ENCODE measurements at places on chromosomes 6 and 20.

GRCh38 chr20:7437311-7437710, 502.9 kb downstream of the HAO1 start:
- no peak for DNase-seq

- DNase-seq, result no peak
Measured at GRCh38 chr6:26025047-26025893, 62.0 kb upstream of the HFE start.

- no peak for DNase-seq
Measured at GRCh38 chr6:84601366-84601765, 163.0 kb downstream of the TBX18 start.

- DNase-seq, result no peak
Measured at GRCh38 chr20:63538204-63539091, 1.3 kb upstream of the PTK6 start.

DNA sequence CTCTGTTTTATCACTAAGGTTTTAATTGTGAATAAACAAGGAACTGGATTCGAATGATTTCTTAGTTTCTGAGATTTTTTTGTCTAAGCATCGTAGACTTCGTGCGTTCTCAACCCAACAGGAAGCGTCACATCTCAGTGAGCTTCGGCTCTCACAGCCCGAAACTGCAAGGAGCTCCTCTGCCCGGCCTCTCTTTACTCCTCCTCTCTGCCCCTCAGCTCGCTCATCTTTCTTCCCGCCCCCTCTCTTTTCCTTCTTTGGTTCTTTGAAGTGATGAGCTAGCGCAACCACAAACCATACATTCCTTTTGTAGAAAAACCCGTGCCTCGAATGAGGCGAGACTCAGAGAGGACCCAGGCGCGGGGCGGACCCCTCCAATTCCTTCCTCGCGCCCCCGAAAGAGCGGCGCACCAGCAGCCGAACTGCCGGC, 480 bp upstream of the NT5E start:
- DNase-seq, result no peak

GRCh38 chr6:113953346-113953745, 17.6 kb downstream of the HDAC2 start:
- DNase-seq, result no peak

DNA sequence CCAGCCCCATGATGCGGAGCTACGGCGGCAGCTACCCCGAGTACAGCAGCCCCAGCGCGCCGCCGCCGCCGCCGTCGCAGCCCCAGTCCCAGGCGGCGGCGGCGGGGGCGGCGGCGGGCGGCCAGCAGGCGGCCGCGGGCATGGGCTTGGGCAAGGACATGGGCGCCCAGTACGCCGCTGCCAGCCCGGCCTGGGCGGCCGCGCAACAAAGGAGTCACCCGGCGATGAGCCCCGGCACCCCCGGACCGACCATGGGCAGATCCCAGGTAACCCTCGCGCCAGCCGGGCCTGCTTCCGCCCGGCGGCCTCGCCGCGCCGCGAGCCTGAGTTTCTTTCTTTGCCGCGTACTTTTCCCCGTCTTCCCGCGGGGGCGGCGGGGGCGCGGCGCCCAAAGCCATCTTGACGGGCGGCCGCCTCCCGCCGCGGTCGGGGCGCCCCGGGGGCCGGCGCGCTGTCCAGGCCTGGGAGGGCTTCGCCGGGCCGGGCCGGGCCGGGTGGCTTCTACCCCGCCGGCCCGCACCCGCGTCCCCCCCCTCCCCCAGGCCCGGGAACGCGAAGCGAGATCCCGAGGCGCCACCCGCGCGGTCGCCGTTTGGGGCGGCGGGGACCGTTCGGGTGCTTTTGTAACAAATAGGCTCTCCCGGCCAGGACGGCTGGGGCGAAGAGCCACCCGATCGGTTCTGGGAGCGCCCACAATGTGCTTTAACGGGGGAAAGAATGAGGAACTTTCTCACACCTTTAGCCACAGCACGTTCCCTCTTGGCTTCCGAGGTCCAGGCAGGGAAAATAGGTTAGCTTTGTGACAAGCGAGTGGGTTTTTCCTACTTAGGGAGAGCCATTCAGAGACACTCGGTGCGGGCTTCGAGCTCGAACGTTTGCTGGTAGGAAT, 2.3 kb downstream of the ARID1B start:
- DNase-seq, result no peak

- no peak for DNase-seq
Measured at GRCh38 chr6:75438442-75439116, 55.0 kb downstream of the FILIP1 start.

DNA sequence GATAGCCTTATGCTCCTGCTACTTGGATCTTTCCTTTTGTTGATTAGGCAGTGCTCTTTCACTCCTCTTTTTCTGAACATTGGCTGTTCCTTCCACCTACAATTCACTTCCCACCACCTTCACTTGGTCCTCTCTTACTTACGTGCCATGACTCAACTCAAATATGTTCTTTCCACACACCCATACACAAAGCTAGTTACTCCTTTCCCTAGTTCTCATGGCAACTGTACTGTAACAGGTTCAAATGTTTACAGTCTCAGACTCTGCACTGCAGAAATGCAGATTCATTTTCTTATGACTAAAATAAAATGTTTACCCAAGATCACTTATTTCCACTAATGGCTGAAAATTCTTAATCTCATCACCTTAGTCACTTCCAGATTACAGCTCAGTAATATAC, 174.0 kb upstream of the TSHZ2 start:
- DNase-seq, result no peak

GRCh38 chr20:57849521-57850215, 139.9 kb upstream of the PMEPA1 start:
- DNase-seq, result no peak

GRCh38 chr6:118580585-118581419, 32.7 kb downstream of the PLN start:
- no peak for DNase-seq

DNA sequence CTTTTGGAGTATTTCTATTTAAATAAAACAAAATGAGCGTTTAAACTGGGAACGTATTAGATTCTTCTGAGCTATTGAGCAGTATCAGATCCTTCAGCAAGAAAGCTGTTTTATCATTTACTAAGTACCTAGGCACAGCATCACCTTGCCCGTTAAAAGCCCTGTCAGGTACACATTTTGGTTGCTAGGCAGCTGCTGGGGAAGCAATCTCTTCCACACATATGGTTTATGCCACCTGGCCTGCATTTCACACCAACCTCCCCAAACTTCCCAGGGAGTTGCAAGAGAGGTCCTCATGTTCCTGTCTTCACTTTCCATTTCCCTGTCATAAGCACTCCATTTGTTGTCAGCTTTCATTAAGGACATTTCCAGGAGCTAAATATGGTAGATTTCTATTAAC, 400.1 kb downstream of the PLCB1 start:
- DNase-seq, result no peak
